Nucleus accumbens (tissue), 56 donors: ENCODE measurements at places on chromosomes 3 and 15.

DNA sequence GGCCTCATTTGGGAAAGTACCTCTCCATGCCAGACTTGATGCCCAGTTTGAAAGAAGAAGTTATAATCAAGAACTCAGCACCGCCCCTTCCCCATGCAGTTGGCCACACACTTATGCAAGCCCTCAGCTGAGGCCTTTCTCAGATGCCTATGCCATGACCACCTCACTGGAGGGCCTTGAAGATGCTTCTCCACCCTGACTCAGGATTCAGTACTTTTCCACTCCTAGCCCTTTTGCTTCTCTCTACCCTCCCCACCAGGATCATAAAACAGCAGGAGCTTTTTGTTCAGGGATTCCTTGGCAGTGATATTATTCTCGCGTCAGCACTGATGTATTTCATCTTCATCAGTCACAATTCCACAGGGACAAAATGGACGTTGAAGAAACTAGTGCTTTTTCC, 313.5 kb downstream of the PYDC2 start:
- no peak for DNase-seq

GRCh38 chr3:132535575-132536441, 61.3 kb upstream of the ACKR4 start:
- DNase-seq: peak; percentile 71

DNA sequence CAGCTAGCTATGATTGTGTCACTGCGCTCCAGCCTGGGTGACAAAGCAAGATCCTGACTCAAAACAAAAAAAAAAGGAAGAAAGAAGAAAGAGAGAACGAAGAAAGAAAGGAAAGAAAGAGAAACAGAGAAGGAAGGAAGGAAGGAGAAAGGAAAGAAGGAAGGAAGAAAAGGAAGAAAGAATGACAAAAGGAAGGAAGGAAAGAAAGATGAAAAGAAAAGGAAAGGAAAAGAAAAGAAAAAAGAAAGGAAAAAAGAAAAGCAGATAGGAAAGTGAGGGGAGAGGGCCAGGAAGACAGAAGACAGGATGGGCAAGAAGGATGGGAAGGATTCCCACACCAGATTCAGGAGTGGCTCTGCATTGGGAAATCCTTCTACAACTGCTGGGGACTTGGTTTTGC, 44.9 kb downstream of the GOLGA6L2 start:
- no peak for DNase-seq

- no peak for DNase-seq
Observed at GRCh38 chr3:152910211-152910610, 75.3 kb downstream of the P2RY1 start.

DNA sequence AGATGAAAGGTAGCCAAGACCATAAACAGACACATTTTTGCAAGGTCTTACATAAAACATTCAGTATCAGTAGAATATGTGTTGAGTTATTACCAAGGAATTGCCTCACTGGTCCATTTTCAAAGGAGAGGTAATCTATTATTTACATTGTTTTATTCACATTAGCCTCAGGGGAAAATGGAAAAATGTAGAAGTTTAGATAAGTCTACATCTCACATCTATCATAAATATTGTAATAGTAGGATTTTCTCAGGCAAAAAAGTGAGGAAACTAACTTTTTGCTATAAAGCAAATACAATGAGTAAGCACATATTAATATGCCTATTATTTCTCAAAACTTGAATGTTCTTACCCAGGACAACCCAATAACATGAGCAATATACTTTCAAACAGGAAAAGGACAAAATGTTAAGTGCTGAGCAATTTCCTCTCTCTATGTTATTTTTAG, 184.6 kb upstream of the AGTR1 start:
- no peak for DNase-seq

GRCh38 chr3:139916271-139916670, 18.7 kb upstream of the CLSTN2 start:
- no peak for DNase-seq

DNA sequence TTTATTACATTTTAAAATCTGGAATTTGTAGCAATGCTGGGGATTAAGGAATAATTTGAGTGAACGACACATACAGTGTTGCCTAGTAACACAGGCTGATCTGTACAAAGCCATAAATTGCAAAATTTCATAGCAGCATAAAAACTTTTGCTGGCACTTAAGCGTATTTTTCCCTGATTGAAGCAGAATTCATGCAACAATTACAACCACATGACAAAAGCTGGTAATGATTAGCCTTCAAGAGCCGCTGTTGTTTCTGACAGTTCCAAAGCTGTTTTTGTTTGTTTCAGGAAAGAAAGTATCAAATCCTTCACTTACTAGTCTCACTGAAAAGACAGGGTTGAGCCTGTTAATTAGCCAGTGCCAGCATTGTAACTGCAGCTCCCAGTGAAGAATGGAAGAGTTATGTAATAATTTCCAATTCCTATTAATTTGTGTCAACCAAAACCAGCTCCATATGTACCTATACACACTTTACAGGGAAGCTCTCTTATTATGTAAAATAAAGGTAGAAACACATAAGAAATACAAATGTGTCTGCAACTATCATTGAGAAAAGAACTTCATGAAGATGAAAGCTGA, 60.7 kb downstream of the AGTR1 start:
- no peak for DNase-seq

DNA sequence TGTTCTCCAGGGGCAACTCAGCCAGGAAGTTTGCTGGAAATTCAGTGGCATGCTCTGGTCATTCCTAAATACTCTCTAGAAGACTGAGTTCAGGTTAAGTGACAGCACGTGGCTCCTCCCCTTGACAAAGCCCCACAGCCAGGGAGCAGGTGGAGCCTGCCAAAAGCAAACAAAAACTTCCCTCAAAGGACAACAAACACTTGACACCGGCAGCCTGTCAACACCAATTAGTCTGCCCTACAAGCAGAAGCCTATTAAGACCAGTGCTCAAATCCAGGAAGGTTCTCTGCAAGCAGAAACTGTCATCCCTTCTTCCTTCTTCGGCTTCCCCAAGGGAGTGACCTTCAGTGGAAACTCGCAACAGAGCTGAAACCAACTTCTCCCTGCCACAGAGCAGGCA, 5.0 kb downstream of the MEX3B start:
- DNase-seq: no peak

- DNase-seq: no peak
Observed at GRCh38 chr3:129615751-129616281, 9.3 kb upstream of the PLXND1 start.

DNA sequence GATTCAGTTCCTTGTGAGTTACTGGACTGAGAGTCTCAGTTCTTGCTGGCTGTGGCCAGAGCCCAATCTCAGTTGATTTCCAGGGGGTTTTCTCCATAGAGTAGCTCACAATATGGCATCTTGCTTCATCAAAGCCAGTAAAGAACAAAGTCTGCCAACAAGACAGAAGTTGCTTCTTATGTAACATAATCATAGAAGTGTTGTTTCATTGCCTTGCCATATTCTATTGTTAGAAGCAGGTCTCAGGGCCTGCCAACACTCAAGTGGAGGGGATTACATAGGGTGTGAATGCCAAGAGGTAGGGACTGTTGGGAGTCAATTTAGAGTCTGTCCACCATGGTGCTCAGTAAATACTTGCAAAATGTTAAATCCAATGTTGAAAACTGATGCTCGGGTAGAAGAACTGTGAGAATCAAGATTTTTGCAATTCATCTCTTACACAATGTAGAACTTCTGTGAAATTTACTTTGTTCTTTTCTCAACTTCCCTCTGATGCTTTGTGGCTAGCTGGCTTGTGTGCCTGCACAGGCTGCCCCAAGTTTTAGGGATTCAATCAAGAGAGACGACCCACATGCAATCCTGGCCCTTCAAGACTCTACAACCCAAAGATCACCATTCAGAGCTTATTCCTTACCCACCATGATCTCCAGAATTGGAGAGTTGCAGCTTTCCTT, 13.3 kb upstream of the PXYLP1 start:
- DNase-seq: no peak

GRCh38 chr15:51398626-51399025, 57.2 kb downstream of the GLDN start:
- no peak for DNase-seq

GRCh38 chr3:187186801-187187421, 10.4 kb upstream of the RTP1 start:
- DNase-seq: no peak

DNA sequence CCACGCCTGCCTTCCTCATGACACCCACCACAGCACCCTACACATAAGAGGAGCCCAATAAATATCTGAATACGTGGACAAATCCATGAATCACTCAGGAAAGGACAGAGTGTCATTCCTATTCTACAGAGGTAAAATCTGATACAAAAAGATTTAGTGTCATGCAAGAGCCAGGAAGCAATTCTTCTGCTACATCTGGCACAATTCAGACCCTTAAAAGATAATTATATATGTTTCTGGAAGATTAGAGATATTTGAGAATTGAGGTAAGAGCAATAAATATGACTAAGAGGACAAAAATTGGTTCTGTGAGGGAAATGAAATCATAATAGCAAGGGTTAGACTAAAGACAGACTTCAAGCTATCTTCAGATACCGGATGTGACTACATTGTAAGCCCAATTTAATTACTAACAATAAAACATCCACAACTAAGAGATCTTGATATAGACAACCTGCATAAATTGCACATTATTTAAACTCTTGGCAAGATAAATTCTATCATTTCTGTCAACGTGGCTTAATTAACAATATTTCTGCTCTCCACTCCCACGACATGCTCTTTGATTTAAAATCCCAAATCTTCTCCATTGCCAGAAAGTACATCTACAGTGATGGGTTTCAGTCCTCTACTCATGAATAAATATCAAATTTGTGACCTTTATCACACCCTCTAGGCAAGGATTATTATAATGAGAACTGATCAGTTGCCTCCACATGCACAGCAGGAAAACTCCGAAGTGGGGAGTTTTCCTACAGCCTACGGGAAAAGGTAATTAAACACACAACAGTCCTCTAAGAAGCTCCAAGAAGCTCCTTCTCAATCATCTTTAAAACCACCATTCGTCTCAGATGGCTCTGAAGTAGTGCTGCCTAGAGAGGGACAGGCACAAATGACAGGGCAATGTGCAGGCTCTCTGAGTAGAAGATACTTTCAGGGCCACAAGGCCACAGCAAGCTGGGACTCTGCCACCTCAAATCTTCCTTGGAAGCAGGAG, 32.6 kb downstream of the MB21D2 start:
- no peak for DNase-seq

- DNase-seq: no peak
Observed at GRCh38 chr3:24300949-24301348, 193.7 kb downstream of the THRB start.

DNA sequence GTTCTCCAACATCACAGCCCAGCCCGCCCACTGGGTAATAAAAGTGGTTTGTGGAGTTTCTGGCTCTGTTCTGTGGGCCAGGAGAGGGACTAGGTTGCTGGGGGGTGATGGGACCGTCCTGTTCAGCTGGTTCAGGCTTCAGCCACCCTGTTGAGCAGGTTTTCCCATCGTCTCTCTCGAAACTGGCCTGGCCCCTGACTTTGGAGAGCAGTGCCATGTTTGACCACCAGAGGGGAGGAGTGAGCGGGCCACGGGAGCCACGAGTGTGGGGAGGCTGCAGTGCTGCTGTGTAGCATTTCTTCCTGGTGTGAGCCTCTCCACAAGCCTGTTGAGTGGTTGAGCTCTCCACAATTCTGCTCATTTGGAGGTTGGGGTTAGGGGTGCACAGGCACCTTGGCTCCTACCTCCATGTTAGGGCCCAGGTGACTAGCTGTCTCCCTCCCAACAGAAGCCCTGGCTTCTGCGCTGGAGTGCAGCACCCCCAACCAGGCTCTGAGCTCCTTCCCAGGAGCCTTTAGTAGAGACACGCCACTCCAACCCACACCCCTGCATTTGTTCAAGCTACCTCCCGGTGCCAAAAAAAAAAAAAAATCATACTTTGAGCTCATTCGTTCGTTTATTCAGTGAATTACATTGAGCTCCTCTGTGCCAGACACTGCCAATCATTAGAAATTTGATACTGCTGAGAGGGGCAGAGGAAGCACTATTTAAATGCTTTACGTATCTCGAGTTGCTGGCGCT, 13.9 kb downstream of the SPINT1 start:
- DNase-seq: peak; percentile 63

- no peak for DNase-seq
Observed at GRCh38 chr15:87722941-87723691, 533.4 kb downstream of the NTRK3 start.

DNA sequence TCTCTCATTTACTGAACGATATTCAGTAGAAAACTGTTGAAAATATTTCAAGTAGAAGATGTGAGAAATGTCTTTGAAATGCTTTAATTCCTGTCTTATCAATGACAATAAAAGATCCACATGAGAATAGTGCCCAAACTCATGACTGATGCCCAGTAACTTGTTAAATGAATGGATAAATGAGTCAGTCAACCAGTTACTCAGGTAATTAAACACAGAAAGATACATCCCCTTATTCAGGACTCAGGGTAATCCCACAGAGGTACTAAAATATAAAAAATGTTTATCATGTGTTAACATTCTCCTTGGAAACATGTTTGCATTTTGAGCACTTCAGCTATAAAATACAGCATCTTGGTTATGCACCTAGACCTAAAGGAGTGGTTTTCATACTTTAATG, 169.5 kb downstream of the MBNL1 start:
- DNase-seq: no peak

DNA sequence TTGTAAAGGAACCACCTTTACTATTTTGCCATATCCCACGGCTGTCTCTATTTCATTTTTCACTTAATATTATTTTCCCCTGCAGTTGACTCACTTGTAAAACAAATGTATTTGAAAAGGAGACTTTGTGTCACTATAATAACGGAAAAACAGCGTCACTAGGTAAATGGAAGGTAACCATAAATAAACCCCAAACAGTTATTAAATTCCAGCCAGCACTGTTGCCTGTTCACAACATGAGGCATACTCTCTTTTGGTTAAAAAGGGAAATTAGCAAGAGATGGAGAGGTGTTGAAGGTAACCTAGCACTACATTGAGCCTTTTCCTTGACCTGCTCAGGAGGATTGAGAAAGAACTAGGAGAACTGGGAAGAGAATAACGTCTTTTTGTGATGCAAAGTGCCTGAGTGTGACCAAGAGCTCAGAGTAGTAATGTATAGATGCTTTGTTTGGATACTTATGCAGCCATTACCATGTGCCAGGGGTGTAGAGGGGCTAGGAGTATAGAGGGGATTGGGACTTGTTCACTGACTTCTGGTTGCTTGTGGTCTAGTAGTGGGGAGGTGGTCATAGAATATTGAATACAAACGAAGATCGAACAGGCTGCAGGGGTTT, 19.6 kb downstream of the FLNB start:
- no peak for DNase-seq

DNA sequence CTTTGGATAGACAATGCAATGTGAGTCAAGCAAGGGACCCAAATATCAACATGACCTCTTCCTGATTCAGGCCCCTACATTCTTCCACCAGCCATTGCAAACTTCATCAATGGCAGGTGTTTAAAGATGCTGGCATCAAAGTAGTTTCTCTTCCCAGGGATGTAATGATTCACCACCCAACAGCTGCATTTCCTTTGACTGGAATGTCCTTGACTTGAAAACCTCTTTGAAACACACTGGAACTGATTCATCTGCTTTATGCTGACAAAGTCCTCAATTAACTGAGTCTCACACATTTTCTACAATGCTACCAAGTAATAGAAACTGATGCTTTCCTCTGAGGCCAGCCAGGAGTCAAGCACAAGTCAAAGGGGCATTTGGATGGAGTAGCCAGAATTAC, 385.5 kb downstream of the GBE1 start:
- no peak for DNase-seq
